Hypothalamus (tissue), 51 donors: ENCODE measurements at places on chromosomes 6 and 20.

GRCh38 chr6:39137245-39137644 is 22.3 kb upstream of the SAYSD1 start:
- no peak for DNase-seq

DNA sequence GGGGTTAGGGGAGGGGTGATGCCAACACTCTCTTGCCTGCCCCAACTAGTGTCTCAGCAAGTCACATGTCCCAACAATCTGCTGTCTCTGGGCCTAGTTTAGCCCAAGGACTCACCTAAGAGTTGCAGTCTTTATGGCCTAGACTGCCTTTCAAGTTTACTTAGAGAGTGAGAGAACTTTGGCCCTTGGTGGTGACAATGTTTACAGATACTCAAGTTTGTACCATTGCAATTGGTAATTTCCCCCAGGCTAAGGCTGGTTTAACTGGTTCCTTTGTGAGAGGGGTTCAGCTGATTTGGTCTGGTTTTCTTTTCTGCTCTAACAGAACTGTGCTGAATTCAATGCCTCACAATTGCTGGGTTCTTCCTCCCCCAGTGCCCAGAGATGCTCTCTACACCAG is 1279.9 kb upstream of the EYS start:
- DNase-seq = no peak

GRCh38 chr20:11158589-11158988 is 484.8 kb upstream of the JAG1 start:
- DNase-seq = no peak

DNA sequence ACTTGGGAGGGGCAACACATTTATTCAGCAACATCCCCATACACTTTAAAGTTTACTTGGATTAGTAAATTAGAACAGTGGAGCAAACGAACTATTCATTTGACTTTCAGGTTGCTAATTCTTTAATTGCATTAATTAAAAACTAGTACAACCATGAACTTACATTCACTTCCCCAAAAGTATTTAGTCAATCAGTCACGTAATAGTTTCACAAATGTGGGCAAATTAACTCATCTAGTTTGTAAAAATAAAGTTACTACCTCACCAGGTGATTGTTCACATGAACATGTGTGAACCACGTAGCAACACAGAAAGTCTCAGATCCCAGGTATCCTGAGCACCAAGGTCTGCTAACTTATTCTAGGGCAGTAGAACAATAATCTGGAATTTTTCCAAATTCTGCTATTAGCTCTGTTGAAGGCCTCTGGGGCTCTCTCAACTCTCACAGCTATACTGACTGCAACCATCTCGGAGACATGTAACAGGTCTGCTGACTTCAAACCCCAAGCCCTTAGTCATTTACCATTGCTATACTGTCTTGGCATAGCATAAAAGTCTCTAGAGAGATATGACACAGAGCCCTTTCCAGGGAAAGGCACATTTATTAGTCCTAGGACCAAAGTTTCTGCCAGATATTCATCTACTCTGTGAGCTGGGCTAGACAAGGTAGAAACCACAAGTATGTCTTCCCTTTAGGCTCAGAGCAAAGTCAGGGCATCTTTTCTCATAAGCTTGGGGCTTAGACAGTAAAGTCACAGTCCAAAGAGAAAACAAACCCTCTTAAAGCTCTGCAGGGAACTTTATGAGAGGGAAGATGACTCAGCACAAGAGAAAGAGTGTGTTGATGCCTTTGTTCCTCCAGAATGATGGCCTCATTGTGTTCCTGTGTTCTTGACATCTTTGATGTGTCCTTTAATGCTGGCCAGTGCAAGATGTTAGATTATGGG is 50.9 kb upstream of the CCDC28A start:
- no peak for DNase-seq

GRCh38 chr6:97053643-97054411 is 129.3 kb downstream of the KLHL32 start:
- no peak for DNase-seq

DNA sequence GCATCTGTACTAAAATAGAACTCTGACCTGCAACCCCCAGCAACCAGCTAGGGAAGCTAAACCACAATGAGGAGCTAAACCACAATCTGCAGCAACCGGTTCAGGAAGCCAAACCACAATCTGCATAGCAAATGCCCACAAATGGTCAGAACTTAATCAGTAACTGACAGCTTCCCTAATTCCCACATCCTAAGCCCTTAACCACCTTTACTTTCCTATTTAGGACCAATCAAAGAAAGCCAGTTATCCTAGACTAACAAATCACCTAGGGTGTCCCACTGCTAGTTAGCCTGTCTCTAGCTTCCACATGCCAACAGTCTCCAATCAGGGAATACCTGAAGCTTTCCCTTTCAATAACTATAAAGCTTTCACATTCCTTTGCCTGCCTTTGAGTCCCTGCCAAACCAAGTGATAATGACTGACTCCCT is 424.6 kb upstream of the PTCHD4 start:
- DNase-seq = no peak

DNA sequence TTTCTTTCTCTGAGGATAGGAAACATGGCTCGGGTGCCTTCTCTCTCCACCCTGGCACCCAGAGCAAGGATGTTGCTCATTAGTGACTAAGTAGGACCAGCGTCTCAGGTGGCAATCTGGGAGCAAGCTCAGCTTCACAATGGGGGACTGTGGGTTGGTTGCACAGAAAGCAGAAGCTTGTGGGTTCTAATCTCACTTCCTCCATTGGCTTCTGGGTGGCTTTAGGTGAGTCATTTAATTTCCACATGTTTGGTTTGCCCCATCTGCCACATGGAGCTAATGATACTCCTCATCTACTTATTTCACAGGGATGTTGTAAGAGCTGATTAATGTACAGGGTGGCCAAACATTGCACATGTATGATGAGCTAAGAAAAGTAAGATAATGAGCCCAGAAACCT is 54.8 kb upstream of the AKIRIN2 start:
- DNase-seq = peak; percentile 4

- no peak for DNase-seq
Measured at GRCh38 chr6:35497571-35498421, 917 bp upstream of the TEAD3 start.

GRCh38 chr6:37779111-37779800 is 40.3 kb upstream of the ZFAND3 start:
- no peak for DNase-seq

DNA sequence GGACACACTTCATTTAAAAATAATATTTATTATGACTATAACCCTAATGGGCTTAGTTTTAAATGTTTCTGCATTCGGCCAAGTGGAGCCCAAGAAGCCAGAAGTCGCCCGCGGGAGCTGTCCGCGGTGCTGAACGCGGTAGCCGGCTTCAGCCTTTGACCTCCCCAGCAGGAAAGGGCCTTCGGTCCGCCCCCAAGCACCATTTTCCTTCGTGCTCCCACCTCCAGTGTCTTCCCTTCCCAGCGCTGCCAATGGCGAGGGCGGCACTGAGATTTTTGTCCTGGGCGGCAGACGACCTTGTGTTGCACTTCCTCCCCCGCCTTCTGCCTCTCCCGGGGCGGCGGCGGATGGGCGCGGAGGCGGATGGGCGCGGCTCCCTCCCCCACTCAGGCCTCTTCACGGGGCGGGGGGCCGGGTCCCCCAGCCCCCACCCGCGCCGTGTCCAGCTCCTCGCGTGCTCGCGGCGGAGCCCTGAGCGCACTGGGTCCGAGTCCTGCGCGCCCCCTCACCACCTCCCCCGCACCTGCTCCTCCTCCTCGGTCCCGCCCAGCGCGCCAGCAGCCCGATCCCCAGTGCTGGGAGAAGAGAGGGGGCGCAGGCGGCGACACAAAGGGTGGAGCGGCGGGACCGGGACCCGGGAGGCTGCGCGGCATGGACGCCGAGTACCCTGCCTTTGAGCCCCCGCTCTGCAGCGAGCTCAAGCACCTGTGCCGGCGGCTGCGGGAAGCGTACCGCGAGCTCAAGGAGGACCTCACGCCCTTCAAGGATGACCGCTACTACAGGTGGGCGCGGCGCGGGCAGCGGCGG is 23.6 kb upstream of the TMEM181 start:
- DNase-seq = no peak

- DNase-seq = no peak
Measured at GRCh38 chr20:62834967-62835730, 18.3 kb downstream of the COL9A3 start.

DNA sequence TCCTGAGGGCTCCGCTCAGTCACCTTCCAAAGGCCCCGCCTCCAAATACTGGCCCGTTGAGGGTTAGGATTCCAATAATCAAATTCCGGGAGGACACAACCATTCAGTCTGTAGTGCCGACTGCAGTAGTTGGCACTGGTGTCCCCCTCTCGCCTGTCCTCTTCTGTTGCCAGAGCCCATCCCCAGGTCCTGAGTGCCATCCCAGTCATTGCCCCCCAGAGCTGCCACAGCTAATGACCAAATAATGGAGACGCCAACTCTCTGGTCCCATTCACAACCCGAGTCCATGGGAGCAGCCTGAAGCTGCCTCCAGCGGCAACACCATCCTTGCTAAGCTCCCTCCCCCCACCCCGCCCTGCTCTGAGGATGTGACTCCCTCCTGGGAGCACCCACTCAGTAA is 115.9 kb downstream of the JPH2 start:
- no peak for DNase-seq

- no peak for DNase-seq
Measured at GRCh38 chr20:53402233-53403005, 191.2 kb downstream of the ZNF217 start.

DNA sequence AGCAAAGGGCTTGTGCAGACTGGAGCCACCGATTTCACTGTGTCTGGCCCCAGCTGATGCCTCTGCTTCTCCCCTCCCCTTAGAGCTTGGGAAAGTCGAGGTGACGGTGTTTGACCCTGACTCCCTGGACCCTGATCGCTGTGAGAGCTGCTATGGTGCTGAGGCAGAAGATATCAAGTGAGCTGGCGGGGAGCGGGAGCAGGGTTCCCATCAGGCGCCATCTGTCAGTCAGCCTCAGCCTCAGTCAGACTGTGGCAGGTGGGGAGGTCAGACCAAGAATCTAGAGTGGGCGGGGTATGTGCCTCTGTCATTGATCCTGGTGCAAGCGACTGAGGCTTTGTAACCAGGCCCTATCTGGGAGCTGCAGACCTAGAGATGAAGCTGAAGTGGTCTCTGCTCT is 5.5 kb downstream of the ERGIC3 start:
- no peak for DNase-seq

- no peak for DNase-seq
Measured at GRCh38 chr6:3738381-3739131, 13.0 kb downstream of the PXDC1 start.

DNA sequence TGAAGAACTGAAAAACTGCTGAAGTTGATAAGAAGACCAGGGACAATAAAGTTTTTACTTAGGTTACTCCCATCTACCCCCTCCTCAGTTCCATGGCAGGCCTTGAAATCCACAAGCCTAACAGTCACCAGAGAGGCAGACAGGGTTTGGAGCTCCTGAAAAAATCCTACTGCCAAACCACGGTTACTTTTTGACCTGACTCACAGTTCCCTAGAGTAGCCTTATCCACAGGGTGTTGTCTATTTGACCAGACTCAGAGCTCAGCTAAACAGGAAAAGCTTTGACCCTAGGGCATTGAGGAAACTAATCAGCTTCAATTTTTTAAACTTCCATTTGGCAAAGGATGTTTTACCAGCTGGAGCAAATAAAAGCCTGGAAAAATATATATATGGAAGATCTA is 257.7 kb upstream of the NT5E start:
- no peak for DNase-seq

GRCh38 chr20:51196991-51197651 is 174.2 kb upstream of the KCNG1 start:
- DNase-seq = no peak

- no peak for DNase-seq
Measured at GRCh38 chr20:32586291-32586690, 1.2 kb upstream of the NOL4L start.

- DNase-seq = no peak
Measured at GRCh38 chr6:150247803-150248202, 105.0 kb downstream of the PPP1R14C start.

DNA sequence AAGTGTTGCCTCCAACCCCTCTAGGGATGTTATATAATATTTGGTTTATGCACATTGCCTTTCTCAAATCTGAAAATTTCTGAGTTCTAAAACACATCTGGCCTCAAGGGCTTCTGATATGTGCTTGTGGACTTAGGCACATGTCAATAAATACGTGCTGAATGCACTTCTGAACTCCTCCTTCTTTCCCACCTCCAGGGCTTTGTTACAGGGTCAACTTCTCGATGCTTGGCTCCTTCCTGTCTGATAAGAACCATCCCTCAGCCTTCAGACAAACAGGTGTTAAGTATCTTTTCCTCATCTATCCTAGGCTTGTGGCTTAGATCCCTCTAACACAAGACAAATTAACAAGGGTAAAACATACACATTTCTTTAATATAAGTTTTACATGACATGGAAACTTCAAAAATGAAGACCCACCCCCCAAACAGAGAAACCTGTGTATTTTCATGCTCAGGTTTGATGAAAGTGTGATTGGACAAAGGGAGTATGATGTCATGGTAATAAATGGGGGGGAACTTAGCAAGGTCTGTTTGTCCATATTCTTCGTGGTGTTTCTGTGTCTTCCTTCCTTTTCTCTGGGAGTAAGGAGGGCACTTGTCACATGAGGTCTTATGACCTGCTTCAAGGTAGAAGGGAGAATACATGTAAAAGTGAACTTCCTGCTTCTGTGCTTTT is 326.9 kb downstream of the CD83 start:
- no peak for DNase-seq

DNA sequence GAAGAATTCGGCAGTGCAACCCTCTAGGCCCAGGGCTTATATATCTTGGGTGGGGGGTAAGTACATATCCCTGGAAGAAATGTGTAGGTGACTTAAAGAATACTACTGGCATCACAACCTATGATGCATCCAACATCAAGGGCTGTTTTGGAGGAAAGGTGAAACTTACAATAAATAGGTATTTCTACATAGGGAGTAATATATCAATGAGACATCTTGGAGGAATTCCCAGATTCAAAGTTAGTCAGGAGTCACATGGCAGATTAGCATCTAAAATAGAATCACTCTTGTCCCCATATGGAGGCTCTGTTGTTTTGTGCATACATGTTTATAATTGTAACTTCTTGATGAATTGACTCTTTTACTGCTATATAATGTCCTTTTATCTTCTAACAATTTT is 375.5 kb downstream of the PAX1 start:
- DNase-seq = no peak

- DNase-seq = no peak
Measured at GRCh38 chr6:132695773-132696172, 18.1 kb downstream of the VNN1 start.

- no peak for DNase-seq
Measured at GRCh38 chr20:34368547-34368946, 5.5 kb downstream of the ITCH start.

- DNase-seq = no peak
Measured at GRCh38 chr6:4282926-4283325, 147.6 kb upstream of the ECI2 start.
